ENCODE measurements at places on chromosomes 4 and X.

DNA sequence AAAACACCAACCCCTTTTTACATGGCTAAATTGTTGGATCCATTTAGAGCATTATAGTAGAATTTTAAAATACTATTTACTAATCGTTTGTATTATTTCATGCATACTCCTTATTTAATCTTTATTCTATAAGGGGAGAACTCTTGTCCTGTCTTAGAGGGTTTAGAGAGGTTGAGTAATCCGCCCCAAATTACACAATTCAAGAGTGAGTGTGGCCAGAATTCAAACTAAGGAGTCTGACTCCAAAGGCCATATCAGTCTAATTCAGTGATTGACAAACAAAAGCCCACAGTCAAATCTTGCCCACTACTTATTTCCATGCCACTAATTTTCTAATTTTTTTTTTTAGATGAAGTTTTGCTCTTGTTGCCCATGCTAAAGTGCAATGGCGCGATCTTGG is 33.7 kb upstream of the NEIL3 start:
- DNase-seq, result no peak

GRCh38 chr4:7865533-7865932 is 74.1 kb downstream of the AFAP1 start:
- no peak for DNase-seq

GRCh38 chr4:139556071-139556723 is at the start of gene SETD7:
Gene SETD7, minus strand, starts transcription at chr4:139556219. Its CDS starts 82 bp downstream, at chr4:139556137.
- peak; percentile 79 for DNase-seq

DNA sequence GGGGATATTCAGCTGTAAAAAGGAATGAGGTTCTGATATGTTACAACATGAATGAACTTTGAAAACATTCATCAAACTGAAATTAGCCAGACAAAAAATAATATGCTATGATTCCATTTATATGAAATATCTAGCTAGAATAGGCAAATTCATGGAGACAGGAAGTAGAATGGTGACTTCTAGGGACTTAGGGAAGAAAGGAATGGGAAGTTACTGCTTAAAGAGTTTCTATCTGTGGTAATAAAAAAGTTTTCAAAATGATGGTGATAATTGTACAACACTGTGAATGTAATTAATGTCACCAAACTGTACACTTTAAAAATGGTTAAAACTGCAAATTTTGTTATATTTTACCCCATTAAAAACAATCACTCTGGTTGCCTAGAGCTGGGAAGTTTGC is 30.2 kb downstream of the SMIM14 start:
- DNase-seq, result no peak

DNA sequence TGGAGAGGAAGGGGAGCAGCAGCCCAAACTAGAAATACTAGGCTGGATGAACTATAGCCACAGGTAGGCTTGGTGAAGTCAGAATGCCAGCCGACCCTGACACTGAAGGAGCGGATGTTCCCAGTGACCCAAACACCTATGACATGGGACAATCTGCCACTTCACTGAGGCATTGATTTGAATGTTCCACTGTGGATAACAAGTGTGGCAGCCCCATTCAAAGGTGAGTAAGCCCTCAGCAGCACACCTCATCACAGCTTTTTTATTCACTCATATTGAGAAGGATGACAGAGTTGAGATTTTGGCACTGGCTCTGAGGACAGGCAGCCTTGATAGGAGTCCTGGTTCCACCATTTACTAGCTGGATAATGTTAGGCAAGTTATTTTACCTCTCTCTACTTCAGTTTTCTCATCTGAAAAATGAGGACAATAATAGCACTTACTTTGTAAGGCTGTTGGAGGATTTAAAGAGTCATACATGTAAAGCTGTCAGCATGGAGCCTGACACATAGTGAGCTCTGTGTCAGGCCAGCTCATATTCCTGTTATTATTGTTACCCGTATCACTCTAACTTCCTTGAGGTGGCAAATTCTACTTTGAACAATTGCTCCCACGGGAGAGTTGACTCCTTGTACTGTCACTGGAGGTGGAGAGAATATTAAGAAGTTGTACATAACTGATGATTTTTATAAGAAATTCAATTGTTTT is 114.6 kb downstream of the RASL11B start:
- peak; percentile 39 for DNase-seq

GRCh38 chr4:38003102-38003501 is 42.9 kb downstream of the PTTG2 start:
- no peak for DNase-seq

DNA sequence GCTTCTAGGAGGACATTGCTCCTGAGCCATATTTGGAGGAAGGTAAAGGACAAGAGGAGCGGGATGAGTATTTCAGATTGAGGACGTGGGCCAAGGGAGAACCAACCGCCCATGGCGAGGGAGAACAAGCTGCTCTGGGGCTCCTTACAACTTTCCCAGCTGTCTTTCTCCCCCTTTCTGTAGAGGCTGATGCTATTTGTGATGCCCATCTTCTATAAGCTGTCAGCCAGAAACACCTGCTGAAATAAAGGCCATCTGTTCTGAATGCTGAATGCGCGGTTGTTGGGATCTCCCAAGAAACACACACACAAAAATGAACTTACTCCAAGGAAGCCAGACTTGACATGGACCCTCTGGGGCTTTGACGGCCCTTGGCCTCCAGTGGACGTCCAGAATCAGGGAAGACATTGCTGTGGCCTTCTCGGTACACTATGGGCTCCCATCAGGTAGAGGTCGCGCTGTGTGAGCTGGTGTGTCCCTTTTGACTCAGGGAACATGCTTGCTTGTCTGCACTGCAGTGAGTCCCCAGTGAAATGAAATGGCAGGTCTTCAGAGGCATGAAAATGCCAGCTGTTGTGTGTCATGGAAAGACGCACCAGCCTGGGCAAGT is 30.9 kb downstream of the RWDD4 start:
- no peak for DNase-seq

- DNase-seq, result no peak
These were observed 5.9 kb downstream of the THAP9 start for GRCh38 chr4:82906469-82906868.

DNA sequence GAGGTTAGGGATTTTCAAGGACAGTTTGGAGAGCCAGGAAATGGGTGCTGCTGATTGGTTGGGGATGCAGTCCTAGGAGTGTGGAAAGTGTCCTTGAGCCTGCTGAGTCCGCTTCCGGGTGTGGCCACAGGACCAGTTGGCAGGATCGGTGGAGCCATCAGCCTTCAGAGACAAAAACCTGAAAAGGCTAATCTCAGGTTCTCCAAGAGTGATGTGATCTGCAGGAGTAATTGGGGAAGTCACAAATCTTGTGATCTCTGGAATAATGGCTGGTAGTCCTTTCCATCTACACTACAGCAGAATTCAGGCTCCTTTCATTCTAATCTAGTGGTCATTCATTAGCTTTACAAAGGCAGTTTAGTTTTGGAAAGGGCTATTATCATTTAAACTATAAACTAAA is 55.9 kb upstream of the BMP2K start:
- DNase-seq, result no peak

GRCh38 chr4:181752516-181752915 is 490.7 kb upstream of the TENM3 start:
- DNase-seq, result no peak

DNA sequence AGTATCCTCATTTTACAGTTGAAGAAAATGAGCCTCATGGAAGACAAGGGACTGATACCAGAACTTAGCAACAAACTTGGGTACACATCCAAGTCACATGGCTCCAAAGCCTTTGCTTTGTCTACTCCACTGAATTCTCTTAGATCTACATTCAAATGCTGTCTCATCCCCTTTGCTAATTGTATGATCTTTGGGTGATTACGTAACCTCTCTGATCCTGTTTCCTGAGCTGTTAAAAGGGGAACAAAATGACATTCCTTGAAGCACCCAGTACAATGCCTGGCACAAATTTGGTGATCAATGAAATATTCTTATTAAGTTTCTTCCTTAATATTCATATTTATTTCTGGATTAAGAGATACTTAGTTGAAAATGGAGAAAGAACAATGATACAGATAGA is 5.9 kb upstream of the HPGD start:
- DNase-seq, result no peak

DNA sequence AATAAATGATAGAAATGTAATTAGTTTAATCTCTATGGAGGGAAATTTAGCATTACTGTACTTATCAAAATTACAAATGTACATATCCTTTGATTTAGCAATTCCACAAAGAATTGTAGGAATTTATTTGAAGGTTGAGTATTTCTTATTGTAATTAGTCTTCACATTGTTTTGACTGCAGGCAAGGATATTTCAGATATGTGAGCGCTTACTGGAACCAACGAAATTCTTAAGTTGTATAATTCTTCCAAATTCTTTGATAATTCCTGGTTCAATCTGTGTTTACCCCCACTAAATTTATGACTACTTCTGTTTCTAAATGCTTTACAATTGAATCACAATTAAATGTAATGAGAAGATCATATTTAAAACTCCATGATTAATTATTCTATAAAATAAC is 26.9 kb upstream of the WWC2 start:
- DNase-seq, result no peak

GRCh38 chrX:37746218-37746941 is 33.5 kb upstream of the CYBB start:
- DNase-seq, result no peak

GRCh38 chr4:10963958-10964703 is 279.6 kb upstream of the CLNK start:
- peak; percentile 89 for DNase-seq

GRCh38 chrX:151984328-151984727 is 9.9 kb upstream of the GABRE start:
- no peak for DNase-seq

- no peak for DNase-seq
These were observed 268.1 kb downstream of the THOC2 start for GRCh38 chrX:123464709-123465108.

DNA sequence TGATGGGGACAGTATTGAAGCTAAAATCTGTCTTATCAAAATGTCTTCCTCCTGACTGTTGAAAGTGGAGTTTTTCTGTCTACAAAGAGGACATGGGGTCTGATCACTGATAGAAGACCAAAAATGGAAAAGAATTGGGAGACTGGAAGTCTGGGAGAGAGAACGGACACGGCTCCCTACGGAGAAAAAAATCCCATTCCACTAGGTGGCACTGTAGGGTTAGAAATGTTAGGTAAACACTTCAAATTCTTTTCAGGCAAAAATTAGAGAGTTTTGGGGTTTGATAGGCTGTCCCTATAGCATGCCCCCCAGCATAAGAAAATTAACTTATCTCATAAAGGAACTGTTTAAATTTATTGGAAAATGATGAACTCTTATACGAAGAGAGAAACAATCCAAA is 200.5 kb downstream of the FAM133A start:
- peak; percentile 44 for DNase-seq

- DNase-seq, result no peak
These were observed 136.3 kb upstream of the CXXC4 start for GRCh38 chr4:104631000-104631399.
